ENCODE measurements at places on chromosomes 13 and 19.

DNA sequence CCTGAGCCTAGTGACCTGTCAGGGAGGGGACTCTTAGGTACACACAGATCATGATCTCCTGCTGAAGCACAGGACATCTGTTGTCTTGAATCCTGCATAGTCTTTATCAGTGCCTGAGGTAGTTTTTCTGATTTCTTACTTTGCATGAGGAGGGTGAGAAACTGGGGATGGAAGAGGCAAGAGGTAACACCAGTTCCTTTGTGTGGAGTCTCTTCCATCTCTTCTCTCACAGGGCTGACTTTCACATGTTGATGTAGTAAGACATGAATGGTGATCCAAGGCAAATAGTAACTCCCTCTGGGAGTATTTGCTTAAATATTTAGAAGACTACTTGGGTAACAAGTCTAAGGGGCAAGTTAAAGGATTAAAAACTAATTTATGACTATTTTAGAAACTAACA is 9.5 kb downstream of the NBEA start:
- DNase-seq: no peak

DNA sequence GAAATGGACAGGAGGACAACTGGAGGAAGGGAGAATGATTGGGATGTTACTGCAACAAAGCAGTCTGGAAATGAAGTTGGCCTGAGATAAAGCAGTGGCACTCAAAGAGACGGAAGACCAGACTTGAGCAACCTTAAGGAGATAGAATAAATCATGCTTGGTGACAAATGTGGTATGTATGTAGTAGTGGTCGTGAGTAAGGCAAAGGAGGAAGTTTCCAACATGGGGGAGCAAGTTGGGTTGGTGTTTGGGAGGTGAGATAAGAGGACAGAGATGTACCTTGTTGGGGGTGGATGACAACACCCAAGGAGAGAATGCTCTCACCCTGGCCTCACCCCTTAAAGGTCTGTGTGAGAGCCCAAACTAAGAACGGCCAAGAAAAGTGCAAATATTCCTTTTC is 420.5 kb downstream of the DIAPH3 start:
- no peak for DNase-seq

DNA sequence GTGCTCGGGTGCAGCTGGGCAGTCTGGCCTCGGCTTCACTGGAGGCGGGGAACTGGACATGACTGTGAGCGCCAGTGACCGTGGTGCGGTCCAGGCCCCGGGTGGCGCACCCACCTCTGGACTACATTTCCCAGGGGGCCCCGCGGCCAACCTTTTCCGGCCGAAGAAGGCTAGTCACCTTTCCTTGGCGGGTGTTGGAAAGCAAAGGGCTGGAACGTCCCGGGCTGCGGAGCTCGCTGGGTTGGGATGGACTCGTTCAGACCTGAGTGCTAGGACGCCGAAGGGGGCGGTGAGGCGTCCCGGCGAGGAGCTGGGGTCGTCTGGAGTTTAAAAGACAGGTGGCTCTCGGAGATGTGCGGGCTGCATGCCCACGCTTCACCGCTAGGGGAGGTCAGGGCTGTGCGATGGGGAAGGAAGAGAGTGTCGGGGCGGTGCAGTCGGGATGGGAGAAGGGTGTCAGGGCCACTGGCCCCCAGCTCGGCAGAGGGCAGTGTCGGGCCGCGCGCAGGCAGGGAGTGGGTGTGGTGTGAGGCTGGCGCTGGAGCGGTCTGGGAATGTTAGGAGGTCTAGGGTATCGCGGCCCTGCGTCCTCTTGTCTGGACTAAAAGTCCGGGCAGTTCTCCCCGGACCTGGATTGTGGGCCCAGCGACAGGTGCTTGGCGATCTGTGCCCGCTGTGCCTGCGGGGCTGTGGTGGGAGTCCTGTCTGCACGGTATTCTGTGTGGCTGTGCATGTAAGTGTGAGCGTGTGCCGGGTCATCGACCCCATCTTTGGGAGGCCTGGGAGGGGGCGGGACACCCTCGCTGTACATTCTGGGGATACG is 57.1 kb downstream of the ZNF568 start:
- DNase-seq: peak; percentile 83

GRCh38 chr19:39144290-39145071 is 18.9 kb downstream of the PAK4 start:
- no peak for DNase-seq

DNA sequence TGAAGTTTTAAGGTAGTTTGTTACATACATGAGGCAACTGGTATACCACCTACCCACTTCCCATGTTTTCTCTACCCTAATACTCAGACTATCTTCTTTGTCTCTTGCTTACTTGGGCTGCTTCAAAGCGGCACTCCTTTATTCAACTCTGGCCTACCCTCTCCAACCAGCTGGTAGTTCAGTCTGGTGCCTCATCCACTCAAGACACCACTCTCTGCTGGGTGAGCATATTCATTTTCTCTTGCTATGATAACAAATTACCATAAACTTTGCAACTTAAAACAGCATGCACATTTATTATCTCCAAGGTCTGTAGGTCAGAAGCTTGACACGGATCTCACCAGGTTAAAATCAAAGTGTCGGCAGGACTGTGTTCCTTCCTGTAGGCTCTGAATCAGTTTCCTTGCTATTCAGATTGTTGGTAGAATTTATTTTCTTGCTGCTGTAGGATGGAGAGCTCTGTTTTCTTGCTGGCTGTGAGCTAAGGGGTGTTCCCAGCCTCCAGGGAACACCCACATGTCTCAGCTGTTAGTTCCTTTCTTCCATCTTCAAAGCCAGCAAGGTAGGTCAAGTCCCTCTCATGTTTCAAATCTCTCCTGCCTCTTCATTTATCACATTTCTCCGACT is 666.0 kb downstream of the DIAPH3 start:
- DNase-seq: no peak

DNA sequence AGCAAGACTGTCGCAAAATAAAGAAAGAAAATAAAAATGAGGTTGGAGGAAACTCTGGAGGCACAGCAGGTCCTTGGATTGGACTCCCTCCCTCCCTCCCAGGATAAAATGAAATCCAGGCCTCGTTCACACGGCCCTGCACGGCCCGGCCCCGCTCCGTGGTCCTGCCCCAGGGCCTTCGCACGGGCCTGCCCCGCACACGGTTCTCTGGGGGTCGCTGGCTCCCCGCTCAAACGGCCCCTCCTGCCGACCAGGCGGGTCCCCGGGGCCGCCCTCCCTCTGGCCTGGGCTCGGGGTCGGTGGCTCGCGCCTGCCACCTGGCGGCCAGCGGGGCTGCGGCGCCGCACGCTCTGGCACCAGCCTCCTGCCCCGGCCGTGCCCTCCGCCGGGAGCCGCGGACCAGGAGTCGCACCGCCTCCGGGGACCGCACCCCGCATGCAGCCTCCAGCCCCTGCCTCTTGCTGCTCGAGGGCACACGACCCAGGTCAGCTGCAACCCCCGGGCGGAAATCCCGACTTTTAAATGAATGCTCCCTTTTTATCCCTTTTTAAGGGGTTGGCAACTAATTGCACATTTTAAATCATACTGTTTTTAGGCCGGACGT is 1.5 kb upstream of the WDR18 start:
- peak; percentile 65 for DNase-seq

DNA sequence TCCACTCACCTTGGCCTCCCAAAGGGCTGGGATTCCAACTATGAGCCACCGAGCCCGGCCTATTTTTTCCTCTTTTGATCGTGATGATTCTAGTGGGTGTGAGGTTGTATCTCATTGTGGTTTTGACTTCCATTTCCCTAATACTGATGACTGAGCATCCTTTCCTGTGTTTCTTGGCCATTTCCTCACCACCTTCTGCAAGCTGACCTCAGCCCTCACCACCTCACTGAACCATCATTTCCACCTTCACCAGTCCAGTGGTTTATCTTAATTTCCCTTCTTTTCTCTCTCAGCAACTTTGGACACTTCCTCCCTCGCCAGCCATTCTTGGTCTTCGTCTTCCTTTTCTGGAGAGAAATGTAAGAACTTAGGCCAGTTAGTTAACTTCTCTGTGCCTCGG is 13.0 kb upstream of the BICRA start:
- DNase-seq: no peak

DNA sequence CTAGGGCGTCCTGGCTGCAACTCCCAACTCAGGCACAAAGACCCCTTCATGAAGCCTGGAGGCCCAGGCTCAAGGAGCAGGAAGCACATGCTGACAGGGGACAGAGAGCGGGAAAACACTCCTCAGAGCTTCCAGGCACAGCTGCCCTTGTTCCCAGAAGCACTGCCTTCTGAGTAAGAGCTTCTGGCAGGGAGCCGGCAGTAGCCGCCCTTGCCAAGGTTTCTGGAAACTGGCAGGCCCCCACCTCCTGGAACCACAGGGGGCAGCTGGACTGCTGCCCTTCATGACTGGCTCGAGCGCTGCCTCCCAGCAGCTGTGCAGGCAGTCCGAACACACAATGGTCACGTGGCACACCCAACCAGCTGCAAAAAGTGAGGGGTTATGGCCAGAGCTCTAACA is 33.6 kb upstream of the EPHX3 start:
- DNase-seq: no peak
